Left hindlimb (tissue), 1 donor: ENCODE measurements at places on chromosomes 7 and 10.

DNA sequence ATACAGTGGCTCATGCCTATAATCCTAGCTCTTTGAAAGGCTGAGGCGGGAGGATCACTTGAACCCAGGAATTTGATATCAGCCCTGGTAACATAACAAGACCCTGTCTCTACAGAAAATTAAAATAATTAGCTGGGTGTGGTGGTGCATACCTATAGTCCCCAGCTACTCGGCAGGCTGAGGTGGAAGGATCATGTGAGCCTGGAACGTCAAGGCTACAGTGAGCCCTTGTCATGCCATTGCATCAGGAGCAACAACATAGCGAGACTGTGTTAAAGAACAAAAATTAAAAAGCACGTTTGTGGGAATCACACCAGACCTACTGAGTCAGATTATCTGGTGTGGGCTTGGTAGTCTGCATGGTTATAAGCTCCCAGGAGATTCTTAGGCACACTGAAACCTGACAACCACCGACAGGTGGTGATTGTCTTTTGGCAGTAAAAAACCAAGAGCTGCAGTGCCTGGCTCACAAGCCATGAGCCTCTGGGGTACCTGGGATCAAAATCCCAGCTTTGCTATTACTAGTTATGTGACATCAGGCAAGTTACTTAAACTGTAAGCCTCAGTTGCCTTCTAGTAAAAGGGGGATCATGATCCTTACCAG is 146.9 kb downstream of the SND1 start:
- DNase-seq, result no peak

DNA sequence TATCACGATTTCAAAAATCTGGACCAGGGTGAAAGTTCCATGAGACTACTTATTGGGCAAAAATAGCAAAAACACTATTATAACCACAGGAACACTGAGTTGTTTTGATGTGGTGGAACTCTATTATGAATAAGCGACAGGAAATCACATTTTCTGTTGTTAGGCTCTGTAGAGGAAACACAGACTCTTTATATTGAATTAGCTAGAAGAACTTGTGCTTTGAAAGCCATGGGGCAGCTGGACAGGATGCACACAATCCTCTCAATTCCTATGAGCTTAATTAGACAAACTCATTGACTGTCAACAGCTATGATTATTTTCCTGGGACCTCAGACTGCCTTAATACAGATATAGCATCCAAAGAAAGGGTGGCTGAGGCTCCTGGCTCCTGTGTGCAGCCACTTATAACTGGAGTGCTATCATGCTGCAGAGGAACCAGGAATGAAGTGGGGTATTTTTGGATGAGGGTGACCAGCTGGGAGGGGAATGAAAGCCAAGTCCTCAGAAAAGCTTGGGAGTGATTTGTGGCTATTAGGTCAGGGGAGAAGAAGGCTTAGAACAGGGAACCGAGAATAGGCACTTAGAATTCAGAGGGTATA is 657.3 kb downstream of the TYW1 start:
- no peak for DNase-seq

DNA sequence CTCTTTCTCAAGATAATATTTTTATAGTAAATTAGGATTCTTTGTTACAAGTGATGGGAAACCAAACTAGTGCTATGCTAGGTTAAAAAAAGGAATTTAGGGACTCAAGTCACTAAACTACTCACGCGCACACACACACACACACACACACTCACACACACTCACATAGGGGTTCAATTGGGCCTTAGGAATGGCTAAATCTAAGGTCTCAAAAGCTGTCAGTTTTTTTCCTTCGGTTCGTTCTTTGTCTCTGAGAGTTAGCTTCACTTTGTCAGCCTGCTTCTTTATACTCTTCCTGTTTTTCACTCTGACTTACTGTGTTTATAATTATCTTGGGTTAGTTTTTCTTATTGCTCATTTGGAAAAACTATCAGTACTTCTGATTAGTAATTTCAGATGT is 138.9 kb downstream of the ADK start:
- no peak for DNase-seq

DNA sequence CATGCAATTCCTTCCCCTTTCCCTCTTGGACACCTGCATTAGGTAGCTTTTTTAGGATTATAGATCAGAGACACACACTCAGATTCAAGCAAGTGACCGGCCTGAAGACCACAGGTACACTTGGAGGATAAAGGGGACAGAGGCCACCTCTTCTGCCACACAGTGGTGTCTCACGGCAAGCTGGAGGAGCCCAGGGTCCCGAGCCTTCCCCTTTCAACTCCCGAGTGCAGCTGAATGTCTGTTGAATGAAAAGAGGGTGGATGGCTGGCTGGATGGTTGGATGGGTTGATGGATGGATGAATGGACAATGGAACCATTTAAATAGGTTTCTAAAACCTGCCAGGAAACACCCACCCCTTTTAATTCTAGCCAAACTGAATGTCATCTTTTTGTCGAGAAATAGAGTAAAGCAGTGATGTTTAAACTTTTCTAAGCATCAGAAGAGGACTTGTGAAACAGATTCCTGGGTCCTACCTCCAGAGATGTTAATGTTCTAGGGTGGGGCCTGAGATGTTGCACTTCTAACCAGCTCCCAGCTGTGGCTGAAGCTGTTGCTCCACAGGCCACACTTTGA is 49.2 kb upstream of the ZMIZ1 start:
- DNase-seq, result no peak

GRCh38 chr10:26725837-26726727 is 28.6 kb downstream of the PDSS1 start:
- peak; percentile 46 for DNase-seq

- no peak for DNase-seq
Observed at GRCh38 chr10:70308121-70309060, 24.6 kb upstream of the NPFFR1 start.

GRCh38 chr10:60496181-60496580 is 106.5 kb upstream of the ANK3 start:
- DNase-seq, result no peak

GRCh38 chr10:129769381-129770116 is 194.5 kb downstream of the EBF3 start:
- no peak for DNase-seq

- DNase-seq, result no peak
Observed at GRCh38 chr10:82319562-82319961, 444.6 kb downstream of the NRG3 start.

DNA sequence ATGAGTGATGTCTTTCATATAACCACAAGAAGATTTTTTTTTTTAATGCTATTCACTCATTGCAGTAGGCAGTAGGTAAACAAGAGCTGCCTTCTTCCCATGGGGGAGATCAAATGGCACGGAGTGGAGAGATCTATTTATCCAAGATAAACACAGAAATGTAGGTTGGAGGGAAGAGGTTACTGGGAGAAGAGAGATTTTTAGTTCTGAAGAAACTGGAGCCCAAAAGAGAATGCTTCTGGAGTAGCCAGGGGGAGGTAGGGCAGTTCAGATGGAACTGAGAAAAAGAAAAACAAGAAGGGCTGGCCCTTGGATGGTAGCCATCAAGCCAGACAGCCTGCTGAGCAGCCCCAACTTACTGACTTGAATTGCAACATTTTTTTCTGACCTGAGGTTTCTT is 270.1 kb upstream of the TPK1 start:
- DNase-seq, result no peak

- DNase-seq, result no peak
Observed at GRCh38 chr7:110718503-110719205, 372.3 kb upstream of the LRRN3 start.

GRCh38 chr7:38335492-38336147 is 62.2 kb upstream of the TARP start:
- peak; percentile 71 for DNase-seq

DNA sequence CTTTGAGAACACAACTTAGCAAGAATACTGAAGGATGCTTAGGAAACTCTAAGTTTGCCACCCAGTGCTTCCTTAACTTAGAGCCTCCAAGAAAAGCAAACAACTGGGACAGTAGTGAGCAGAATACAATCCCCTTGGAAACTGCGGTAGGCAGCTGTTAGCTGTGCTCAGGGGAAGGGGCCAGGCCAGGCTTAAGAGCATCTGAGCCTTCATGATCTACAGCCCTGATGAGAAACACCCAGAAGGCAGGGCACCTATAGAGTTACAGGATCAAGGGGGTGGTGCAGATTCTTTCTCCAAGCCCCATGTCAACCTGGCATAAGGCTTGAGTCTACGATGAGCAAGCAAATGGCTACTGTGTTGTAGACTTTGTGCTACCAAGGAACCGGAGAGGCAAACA is 51.4 kb upstream of the DLG5 start:
- DNase-seq, result no peak

DNA sequence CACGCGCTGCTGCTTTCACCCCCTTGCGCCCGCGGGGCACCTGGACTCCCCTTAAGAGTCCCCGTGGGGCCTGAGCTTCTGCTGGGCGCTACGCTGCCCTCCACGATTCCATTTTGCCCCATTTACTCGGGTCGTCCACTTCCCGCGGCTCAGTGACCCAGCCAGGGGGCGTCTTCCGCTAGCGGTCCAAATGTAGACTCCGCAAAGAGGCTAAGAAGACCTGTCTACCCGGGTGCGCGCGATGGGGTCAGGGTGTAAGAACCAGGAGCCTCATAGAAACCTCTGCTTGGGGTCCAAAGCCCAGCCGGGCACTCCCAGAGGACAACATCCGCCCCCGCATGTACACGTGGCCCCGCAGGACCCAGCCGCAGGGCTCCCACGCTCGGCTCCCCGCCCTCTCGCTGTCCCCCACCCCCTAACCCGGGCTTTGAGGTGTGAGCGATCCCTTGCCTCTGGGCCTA is 5.2 kb upstream of the HMX2 start:
- DNase-seq, result no peak

DNA sequence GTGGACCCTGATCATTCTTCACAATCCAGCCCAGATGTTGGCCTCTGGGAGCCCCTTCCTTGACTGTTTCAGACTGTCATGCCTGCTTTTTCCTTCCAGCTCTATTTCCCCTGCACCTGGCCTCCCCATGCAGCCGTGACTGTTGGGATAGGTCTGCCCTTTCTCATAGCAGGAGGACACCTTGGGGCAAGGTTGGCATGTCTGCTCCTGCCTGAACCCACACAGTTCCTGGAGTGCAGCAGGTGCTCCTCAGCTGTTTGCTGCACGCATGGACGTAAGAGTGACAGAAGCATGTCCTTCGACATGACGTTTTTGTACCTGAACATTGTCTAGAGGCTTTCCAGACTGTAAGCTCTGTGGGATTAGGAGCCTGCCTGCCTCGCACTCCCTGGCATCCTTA is 24.0 kb downstream of the POR start:
- DNase-seq, result no peak

DNA sequence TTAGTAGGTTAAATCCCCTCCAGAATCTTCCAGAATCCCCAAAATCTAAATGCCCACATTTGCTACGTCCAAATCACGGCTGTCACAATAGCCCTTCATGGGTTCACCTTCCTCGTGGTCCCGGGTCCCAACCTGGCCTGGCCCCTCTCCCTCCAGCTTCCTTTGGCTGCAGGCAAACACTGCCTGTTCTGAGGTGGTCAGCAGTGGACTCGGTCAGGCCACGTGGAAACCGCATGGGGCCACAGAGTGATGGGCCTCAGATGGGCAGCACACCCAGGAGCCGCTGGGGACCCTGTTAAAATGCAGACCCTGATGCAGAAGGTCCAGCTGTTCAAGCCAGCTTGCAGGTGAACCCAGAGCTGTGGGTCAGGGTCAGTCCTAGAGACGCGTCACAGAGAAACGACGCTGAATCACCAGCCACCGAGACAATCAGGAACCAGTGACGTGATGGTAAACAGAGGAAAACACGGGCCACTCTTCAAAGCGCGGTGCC is 588.6 kb downstream of the DNAJB6 start:
- no peak for DNase-seq

DNA sequence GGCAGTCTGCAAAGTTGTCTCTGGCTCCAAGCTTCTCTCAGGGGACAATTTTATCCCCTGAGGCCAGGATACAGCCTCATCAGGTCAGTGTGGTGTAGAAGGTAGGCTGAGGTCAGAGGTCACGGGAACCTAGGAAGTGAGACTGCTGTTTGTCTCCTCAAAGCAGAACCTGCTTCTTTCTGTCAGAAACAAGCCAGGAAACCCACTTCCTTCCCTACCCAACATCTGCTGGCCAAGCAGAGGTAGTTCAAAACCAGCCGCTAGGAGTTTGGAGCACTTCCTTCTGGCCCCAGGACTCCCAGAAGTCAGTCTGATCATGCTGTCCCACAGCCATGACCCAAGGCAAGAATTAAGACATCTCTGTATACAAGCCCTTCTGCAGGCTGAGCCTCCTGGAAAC is 12.2 kb downstream of the CLRN3 start:
- no peak for DNase-seq

DNA sequence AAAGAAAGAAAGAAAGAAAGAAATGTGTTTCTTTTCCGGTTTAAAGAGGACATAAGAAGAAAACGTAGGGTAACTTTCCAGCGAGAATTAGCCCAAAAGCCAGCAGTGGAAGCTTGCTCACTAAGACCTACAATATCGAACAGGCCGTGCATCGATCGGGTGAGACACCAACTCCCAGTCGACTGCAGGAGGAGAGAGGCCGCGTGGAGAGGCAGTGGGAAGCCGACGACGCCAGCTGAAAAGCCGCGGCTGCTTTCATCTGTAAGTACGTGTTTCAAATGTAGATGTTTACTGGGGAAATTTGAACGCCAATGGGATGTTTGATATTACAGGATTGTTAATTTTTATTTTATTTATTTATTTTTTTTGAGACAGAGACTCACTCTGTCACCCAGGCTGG is 28.6 kb upstream of the GIMAP8 start:
- DNase-seq, result no peak

DNA sequence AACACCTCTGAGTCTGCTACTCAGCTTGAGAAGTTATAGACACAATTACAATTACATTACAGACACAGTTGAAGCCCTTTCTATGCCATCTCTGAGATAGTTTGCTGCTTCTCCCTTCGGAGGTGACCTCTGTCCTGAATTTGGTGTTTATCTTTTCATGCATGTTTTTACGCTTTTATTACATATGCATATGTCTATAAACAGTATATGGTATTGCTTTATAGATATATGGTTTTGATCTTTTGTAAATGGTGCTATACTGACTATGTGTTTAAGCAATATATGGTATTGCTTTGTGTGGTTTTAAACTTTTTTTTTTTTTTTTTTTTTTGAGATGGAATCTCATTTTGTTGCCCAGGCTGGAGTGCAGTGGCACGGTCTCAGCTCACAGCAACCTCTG is 48.4 kb downstream of the HK1 start:
- no peak for DNase-seq

DNA sequence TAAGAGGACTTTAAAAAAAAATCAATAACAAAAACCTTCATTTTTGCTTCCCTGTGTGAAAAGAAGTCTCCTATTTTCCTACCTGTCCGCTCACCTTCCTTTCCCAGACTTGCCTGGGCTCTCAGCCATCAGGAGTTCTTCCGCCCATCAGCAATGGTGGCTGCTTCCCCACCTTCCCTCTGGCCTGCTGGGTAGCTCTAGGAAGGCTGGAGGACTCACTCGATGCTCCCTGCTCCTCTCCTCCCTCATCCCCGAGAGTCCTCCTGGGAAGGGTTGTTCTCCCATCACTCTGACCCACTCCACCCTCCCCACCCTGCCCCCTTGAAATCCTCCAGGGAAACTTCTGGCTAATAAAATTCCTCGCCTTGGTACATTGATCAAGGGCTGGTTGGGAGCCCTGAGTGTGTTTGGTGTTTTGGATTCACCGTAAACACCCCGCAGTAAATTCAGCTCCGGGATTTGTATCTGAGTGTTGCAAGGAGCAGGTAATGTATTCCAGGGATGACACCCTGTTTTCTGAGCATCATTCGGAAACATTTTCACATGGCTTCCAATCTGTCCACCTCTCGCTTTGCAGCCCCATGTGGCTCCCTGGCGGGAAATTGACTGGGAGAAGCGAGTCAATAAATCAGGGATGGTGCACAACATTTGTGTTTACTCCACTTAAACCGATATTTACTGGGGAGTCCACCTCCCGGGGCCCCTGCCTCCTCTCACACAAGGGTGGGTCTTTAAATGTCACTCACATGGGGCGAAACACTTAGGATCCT is 126.4 kb upstream of the SDK1 start:
- no peak for DNase-seq

GRCh38 chr7:77330169-77330882 is 85.8 kb downstream of the GSAP start:
- no peak for DNase-seq
